Mesothelial cell of epicardium (in vitro differentiated cells): ENCODE measurements at places on chromosomes 7 and 10.

- no peak for DNase-seq
Observed at GRCh38 chr10:62843600-62843999, 27.4 kb upstream of the EGR2 start.

- no peak for DNase-seq
Observed at GRCh38 chr7:99679032-99679399, 780 bp downstream of the CYP3A5 start.

DNA sequence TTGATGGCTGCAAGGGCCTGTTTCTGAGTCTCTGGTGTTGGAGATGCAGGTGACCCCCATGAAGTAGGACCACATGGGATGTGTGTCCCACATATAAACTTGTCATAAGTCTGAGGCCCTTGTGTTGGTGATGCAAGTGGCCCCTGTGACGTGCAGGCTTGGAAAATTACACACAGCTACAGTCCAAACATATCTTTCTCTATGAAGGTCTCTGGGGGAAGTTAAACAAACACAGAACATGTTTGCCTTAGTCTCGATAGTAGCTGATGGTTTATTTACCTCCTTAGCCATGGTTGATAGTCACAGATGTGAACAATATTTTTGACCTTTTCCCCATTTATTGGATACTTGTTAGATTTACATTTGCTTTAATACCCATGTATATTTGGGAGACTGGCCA lies 64.7 kb downstream of the ADCY1 start:
- no peak for DNase-seq

DNA sequence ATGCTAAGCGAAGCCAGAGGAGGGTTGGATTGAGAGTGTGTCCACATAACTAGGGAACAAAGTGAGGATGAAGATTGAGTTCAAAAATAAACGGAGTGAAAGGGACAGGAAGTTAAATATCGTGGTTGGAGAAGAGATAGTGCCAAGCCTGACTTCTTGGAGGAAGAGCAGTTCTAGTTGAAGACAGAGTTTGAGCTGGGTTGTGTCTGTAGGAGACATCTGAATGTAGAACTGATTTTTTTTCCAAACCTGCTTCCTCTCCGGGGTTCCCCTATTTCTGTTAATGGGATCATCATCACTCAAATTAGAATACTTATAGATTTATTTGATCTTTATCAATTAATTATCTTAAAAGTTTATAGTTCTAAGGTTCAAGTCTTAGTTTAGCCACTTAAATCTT lies 35.6 kb downstream of the SP4 start:
- DNase-seq, result no peak

GRCh38 chr7:48296966-48297365 lies 125.7 kb downstream of the ABCA13 start:
- no peak for DNase-seq
